MV-4-11 (cell line): ENCODE measurements at places on chromosomes 11 and 22.

DNA sequence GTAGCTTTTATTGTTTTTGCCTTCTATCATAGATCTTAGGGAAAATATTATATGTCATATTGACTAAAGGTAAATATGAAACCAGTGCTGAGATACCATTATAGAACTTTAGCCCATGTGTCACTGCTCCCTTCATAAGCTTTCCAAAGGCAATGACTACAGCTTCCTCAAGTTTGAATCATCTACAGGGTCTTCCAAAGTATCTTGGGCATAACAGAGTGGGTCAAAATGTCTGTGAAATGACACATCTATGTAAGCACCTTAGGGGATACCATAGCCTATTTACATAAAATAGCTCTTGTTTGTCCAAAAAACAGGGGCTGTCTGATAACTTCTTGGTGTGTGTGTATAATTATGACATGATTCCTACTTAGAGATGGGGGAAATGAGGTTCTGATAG, 52.5 kb downstream of the RELT start:
- DNase-seq = no peak

GRCh38 chr22:26648528-26649388, 8.6 kb upstream of the MIAT start:
- peak; percentile 82 for DNase-seq

DNA sequence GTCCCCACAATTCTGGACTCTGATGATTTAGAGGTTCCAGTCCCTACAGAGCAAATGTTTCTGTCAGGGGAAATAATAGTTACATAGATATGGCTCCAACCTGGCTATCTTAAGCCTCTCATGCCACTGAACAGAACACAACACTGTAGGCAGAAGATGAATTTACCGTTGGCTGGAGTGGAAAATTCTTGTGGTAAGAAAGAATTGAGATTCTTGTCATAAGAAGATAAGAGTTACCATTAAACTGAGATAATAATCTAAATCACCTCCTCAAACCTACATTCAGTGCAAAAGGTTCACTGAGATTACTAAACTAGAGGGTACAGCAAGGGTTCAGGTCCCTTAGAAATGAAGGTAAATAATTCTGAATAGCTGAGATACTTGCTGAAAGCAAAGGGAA, 10.1 kb upstream of the NAALAD2 start:
- DNase-seq = no peak

- no peak for DNase-seq
Measured at GRCh38 chr22:19582033-19582693, 58.0 kb upstream of the CLDN5 start.

DNA sequence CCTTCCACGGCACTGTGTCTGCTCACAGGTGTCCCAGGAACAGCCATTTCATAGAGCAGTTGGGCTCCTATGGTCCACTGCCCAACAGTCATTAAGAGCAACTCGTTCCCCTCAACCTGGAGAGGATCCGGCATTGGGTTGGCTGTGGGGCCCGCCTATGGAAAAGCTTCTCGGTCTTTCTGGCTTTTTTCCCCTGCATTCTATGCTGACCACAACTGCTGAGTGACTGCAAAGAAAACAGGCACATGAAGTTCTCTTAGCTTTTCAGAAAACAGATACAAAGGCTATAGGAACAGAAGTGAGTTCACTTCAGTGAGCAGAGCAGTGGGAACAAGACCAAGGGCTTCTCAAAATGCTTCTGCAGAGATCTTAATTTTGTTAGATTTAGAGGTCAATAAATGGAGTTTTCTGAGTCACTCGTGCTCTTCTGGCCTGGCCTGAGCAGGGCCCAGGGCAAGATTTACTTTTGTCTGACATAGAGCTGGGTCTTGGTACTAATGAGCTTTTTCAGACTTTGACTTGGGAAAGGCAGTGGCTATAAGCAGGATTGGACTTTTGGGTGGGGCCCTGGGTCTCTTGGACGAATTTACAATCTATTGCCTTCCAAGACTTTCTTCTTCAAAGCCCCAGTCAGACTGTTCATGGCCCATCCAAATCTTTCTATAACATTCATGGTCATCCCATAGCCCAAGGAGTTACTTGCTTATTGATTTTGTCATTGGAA, 13.6 kb upstream of the APOL5 start:
- DNase-seq = no peak

DNA sequence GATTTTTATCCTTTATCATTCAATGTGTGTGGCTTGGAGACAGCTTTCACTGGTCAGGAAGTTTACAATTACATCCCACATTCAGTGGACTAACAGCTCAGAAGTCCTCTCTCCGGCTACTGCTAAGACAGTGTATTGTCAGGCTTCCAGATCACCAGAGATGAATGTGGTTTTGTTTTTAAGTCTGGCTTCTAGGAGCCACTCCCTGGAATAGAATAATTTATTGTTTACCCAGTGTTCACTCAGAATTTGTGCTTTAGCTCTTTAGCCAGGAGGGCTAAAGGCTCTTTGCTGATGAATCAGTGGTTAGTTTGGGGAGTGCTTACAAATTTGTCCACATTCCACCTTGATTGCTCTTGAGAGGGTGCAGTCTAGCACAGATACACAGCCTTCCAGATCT, 26.5 kb downstream of the TRIM77 start:
- DNase-seq = no peak

GRCh38 chr22:40235308-40235707, 57.6 kb downstream of the TNRC6B start:
- DNase-seq = no peak

- no peak for DNase-seq
Measured at GRCh38 chr22:42632096-42632495, 8.3 kb downstream of the ATP5MGL start.

GRCh38 chr11:19633276-19633675, 79.4 kb upstream of the NAV2 start:
- no peak for DNase-seq

- no peak for DNase-seq
Measured at GRCh38 chr11:24509114-24509513, 12.3 kb downstream of the LUZP2 start.

DNA sequence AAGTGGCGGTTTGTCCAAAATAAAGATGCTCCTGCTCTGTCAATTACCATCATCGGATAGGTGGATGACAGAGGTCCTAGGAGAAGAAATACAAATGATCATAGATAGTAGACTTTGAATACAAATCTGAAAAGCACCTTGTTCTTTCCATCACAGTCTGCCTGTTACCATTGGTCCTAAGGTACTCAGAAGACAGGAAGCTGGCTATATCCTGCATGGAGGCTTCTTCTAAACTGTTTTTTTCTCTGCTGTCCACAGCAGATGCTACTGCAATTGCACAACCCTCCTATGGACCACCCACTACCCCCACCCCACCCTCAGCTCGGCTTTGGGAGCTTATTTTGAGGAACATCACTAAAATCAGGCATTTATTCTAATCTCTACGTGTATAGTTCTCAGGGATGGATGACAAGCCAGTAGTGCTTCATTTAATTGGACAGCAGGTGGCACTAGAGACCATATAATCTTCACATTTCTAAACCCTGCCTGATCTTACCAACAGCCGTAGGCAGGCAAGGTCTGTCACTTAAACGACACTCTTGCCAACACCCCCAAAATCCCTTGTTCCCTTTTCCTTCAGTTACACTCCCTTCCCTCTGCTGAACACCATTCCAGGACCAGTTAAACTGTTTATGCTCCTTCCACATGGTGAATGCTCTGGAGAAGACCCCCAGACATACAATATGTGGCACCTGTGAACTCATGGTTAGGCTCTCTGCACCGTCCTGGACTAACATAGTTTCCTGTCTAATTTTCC, 6.6 kb upstream of the PTS start:
- DNase-seq = peak; percentile 76

GRCh38 chr11:123457187-123457770, 27.2 kb downstream of the GRAMD1B start:
- DNase-seq = peak; percentile 88

DNA sequence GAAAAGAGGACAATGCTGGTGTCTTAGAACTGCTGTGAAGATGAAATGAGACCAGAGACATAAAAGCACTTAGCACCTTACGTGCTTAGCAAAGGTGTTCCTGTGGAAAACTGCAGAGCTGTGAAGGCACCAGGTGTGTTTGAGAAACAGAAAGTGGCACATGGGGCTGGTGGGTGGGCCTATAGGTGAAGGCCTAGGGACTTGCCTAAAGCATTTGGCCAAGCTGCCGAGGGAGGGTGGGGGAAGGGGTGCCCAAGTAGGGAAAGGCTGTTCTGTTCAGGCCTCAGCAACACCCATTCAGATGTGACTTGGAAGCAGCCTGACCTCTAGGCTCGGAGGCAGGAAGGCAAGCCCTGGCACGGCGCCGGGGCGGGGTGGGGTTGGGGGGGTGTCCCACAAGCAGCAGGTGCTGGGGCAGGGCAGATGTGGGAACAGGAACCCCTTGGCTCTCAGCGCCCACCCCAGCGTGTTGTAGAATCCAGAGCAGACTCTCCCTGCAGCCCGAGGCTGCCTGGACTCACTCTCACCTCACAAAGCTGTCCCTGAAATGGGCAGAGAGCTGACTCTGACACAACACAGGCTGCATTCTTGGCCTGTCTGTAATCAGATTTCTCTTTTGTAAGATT, 366.7 kb upstream of the NARS2 start:
- DNase-seq = no peak

DNA sequence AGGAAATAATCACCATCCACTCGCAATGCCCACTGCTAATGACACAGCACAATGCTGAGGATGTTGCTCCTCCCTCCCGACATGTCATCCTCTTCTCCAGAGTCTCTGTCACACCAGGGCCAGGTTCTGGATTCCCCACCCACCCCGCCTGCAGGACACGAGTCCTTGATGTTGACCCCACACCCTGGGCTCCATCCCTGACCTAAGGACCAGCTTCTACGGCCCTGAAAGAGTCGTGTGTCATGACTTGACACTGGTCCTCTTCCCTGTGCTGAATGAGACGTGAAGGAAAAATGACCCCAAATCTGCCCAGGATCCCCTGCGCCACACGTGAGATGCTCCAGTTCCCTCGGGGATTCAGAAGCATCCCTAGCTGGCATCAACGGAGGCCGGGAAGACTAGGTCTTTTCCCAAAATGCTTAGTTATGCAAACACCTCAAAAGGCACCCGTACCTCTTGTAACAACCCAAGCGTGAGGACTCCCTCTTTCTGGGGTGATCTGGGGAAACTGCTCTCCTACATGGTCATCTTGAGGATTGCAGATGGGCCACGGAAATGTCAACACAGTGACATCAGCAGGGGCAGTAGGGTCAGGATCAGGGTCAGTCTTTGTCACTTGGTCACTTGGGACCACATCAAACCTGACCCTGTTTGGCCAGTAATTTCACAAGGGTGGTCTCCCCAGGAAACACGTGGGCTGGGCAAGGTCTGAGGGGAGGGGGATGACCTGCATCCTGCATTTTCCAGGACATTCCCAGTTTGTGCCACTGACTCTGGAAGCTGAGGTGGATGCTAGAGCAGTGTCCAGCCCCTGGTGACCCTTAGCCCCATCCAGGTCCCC, 42.0 kb downstream of the IGLL5 start:
- no peak for DNase-seq

- DNase-seq = peak; percentile 55
Measured at GRCh38 chr11:119284344-119285157, 32.4 kb downstream of the MCAM start.

DNA sequence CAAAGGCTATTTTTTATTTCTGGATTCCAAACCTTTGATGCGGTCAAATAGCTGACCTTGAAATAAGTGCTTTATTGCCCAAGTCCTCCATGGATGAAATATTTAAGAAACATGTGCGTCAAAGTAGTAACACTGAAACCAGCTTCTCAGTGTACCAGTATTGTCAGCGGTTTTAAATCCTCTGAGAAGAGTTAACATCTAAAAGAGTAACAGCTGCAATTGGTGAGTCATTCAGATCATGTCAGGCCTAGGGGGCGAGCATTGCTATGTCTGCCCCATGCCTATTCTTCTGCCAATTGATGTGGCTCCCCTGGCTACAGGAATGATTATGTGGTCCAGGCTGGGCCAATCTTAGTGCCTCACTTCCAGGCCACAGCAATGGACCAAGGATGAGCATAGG, 263.3 kb upstream of the SORL1-AS1 start:
- DNase-seq = no peak

DNA sequence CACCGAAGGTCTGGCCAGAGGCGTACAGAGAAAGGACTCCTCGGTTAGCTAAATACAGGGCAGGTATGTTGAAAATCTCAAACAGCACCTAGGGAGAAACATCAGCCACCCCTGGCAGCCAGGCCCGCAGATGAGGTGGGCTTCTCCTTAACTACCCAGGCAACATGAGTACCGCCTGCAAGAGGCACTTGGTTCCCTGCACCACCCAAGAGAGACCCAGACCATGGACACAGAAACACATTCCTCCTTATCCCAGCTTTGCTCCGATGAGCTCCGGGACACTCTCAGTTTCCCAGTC, 53.0 kb downstream of the DHCR7 start:
- DNase-seq = no peak

DNA sequence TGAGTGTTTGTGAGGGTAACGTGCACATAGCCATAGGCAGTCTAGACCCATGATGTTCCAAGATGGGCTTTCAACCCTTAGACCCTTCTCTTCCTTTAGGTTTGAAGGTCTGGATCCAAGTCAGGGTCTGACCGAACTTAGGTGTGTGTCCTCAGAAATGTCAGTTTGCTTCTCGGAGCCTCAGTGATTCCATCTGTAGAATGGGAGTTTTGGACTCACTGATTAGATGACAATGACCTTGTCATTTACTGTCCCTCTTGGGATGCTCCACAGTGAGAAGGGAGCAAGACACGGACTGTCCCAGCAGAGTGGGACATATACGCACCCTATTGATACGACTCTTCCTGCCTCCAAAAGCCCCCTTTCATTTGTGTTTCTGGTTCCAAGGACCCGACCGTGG, 37.7 kb downstream of the ANO1 start:
- DNase-seq = no peak
